ENCODE measurements at places on chromosomes 5 and 9.

GRCh38 chr5:153445875-153446579, 44.4 kb upstream of the GRIA1 start:
- no peak for DNase-seq

- DNase-seq: no peak
Observed at GRCh38 chr5:143771602-143772001, 40.4 kb upstream of the HMHB1 start.

DNA sequence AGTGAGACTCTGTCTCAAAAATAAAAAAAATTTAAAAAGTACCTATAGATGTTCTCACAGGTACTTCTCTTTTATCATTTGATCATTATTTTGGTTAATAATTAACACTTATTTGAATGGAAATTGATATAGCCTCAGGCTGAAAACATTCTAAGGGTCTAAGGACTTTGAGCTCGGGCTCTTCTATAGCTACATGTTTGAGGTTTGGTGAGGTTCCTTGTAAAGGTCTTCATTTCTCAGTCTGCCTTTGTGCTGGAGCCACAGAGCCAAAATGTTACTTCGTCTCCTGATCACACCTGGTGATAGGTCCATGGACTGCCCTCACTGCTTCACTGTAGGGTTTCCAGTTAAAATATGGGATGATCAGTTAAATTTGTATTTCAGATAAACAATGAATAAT, 22.6 kb downstream of the ARHGEF37 start:
- DNase-seq: no peak

- DNase-seq: no peak
Observed at GRCh38 chr5:5398071-5398470, 24.4 kb upstream of the ICE1 start.

GRCh38 chr5:61180886-61181285, 18.6 kb upstream of the SMIM15 start:
- no peak for DNase-seq

DNA sequence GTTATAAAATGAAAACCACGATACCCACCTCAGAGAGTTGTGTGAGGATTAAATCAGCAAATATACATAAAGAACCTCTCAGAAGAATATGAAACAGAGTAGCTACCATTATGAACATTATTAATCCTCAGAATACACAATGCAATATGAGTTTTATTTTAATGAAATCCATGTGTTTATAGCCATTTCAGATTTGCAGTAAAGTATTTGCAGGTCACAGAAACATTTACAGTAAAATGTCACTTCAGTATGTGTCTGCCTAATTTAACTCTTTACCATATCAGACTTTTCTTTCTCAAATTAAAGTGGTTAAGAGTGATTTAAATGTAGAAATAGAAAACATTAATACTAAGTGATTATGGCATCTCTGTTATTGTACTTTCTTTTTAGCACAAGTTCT, 365.2 kb upstream of the MPDZ start:
- DNase-seq: no peak

All from activated effector memory CD4-positive, alpha-beta T cell treated with Interleukin-2 at 50 U/mL for 16 hours (primary cell).